ENCODE measurements at places on chromosomes 12 and 14. TPM values are rescaled to one million over a fixed set of nuclear protein-coding genes. Genes with fewer than 3 reads are reported as not detected.

The CIROP gene
- total RNA-seq: not detected

The SDS gene
- 2.4 TPM for total RNA-seq

The NPFF gene
- total RNA-seq: not detected

The SLC10A1 gene
- total RNA-seq: not detected

The GLT1D1 gene
- total RNA-seq: 0.60 TPM

The RIMBP2 gene
- total RNA-seq: 1.6 TPM

The GARIN6 gene
- total RNA-seq: not detected
